Activated effector memory CD4-positive, alpha-beta T cell treated with anti-CD3 and anti-CD28 coated beads, Interleukin-2, amount 50 U/mL, for 16 hours (primary cell): ENCODE measurements at places on chromosomes 1 and 21.

DNA sequence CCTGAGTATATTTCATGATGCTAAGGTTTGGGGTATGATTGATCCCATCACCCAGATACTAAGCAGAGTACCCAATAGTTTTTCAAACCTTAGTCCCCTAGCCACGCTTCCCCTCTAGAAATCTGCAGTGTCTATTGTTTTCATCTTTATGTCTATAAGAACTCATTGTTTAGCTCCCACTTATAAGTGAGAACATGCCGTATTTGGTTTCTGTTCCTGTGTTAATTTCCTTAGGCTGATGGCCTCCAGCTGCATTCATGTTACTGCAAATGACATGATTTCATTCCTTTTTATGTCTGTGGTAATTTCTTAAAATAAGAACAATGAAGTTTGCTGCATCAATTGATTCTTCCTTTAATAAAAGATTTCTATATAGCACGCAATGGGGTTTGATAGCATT, 301.3 kb downstream of the PLPP3 start:
- DNase-seq = no peak

DNA sequence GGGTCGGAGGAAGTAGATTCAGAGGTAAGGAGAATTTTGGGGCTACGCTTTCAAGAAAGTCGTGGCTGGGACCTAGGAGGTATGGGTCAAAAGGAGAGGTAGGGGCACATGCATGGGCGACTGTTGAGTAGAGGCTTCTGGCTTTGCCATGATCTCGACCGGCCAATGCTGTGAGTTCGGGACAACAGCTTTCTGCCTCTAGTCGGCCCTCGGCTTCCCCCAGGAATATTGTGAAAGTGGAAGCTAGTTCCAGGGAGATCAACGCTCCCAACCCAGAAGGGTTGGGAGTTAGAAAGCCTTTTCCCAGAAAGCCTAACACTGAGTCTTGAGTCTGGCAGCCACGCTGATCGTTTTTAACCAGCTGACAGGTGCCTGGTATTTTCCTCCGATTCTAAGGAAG, 69.0 kb downstream of the ZNF678 start:
- no peak for DNase-seq

DNA sequence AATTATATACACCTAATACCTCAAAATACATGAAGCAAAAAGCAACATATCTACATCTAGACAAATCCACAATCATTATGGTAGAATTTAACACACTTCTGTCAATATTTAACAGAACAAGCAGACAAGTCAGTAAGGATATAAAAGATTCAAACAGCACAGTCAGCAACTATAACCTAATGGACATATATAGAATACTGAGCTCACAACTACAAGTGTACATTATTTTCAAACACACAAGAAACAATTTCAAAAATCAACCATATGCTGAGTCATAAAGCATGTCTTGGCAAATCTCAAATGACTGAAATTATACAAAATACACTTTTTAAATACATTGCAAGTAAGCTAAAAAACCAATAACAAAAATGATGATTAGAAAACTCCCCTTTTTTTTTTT, 178.0 kb downstream of the TOMM20 start:
- no peak for DNase-seq

GRCh38 chr1:68128157-68128556, 77.7 kb upstream of the DIRAS3 start:
- DNase-seq = no peak

DNA sequence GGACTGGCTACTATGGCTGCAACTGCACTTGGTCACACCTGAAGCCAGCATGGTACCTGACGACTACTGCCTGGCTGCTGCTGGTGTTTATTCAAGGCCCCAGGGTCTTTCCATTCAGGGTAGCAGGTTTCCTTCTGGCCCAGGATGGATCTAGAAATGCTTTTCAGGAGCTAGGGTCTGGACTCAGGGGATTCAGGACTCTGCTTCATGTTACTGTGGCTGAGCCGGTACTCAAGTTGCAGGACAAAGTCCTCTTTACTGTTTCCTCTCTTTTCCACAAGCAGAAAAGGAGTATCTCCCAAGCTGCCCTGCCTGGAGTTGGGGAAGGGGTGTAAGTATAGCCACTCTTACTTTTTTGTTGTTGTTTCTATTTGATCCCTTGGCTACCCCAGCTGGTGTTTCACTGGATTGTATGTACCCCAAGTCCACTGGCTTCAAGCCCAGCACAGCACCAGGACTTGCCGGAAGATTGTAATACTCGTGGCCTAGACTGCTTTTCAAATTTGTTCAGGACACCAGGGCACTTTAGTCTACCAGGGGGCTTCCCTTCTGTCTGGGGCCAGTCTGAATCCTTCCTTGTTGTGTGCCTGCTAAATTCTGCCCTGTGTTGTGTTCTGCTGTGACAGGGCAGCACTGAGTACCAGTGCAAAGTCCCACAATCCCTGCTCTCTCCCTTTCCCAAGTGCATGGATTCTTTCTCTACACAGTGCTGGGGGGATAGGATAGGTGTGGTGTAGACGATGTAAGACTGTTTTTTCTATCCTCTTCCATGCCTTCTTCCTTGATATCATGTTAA, 248.5 kb downstream of the GPR52 start:
- DNase-seq = no peak
